MM.1S (cell line): ENCODE measurements at places on chromosomes 13 and 19.

- DNase-seq, result peak; percentile 12
Measured at GRCh38 chr13:50074843-50075242, 59.6 kb downstream of the KCNRG start.

DNA sequence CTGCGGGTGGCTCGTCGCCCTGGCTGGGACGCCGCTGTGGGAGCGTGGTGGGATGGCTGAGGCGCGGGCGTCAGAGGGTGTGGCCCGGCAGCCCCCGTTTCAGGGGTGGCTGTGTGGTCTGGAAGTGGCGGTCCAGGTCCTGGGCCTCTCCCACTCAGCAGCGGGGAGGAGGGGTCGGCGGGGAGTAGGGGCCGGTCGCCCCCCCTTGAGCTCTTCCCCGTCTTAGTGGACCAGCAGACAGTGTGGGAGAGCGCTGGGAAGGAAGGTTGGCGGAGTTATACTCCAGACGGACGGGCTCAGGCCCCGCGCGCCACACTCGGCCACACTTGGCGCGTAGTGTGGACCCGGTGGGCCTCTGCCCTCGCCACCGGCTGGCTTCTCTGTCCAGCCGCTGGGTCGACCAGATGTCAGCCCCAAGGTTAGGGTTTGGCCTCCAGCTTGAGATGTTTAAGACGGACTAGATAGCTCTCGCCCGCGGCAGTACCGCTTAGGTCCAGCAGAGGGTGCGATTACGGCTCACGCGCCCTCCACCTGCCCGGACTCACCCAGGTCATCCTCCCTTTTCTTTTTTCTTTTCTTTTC, 21.7 kb upstream of the ZNF429 start:
- DNase-seq, result no peak

- no peak for DNase-seq
Measured at GRCh38 chr19:42115705-42116104, 16.5 kb downstream of the POU2F2 start.

DNA sequence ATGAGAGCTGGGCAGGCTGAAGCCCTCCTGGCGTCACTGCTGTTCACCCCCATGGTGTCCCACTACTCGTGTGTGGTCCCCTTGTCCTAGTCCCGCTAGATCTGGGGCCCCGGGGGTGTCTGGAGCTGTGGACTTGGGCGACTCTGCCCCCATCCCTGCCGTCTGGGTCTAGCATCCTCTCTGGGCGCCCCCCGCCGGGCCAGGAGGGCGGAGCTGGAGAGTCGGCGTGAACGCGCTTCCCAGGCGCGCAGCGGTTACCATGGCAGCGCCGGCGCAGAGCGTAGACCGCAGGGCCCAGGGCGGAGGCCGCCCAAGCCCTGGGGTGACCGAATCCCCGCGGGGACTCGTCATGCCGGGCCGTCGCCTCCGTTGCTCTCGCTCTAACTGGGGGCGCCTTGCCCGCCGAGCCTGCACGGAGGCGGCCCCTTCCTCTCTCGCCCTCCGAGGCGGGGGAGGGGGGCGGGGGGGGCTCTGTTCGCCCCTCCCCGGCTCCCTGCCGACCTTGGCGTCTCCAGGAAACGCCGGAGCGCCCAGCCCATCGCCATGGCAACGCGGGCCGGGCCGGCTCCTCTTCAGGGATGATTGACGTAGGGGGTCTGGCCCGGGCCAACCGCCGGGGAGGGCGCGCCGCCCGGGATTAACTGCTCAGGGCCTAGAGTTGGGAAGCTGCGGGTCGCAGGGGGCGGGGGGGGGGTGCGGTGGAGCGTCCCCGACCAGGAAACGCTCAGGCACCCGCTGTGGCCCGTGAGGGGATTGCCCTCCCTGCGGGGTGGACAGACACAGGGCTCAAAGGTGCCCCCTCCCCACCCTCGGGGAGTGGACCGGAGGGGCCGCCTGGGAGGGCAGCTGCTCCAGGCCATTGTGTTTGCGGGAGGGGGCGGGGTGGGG, 8.9 kb downstream of the ISYNA1 start:
- DNase-seq, result peak; percentile 77

DNA sequence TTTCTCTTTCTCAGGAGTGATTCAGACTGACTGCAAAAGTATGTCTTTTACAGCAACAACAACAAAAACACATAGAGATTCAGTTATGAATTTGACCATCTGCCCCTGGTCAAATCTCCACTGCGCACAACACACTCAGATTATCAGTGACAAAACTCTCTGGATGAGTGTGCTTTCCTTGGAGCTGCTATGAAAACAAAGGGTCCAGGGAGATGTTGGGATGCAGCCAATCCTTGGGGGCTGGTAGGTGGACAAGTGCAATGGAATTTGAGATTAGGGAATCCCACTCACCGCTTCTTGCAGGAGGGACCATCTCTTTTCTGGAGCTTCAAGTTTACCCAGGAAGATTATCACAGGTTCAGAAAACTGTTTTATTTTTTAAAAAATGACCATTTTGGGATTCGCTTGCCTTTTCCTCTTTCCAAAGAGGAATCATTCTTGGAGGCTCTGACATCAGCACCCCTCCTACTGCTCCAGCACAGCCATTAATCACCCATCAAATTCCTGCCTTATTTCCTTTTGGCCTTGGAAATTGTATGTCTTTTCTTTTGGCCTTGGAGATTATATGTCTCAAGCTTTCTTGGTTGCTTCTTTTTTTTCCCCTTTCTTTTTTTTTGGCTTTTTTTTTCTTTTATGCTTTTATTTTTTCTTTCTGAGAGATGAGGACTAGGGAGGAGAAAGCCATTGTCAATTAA, 311.8 kb downstream of the TSHZ3 start:
- no peak for DNase-seq

GRCh38 chr13:105567951-105568525, 967.4 kb downstream of the EFNB2 start:
- DNase-seq, result no peak

DNA sequence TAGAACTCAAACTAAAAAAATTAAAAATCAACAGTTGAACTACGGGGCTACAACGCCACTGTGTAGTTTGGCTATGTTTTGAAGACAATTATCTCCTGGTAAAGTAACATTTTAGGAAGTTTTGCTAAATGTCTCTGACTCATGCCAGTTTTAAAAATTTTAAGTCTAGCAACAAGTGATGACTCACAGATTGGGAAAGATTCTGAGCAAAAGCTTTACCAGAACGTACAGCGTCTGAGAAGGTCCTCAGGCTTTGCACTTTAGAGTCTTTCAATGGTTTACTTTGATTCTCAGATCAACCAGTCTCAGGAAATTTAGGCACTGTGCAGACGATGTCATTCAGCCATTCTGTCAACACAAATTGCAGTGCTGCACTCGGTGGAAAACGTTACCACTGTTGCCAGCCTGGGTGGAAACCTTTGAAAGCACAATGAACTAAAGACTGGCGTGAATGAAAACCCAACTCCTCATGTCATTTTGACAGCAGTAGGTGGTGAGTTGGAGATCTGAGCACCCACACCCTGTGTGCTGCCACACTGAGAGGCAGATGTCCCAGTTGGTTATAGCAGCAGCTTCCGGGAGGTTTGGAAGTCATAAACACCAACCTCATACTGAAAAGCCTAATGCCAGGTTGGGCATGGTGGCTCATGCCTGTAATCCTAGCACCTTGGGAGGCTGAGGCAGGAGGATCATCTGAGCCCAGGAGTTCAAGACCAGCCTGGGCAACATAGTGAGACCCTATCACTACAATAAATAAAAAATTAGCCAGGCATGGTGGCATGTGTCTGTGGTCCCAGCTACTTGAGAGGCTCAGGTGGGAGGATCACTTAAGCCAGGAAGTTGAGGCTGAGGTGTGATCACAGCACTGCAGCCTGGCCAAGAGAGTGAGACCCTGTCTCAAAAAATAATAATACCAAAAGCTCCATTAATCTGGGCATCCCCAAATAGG, 6.3 kb upstream of the WTIP start:
- no peak for DNase-seq

GRCh38 chr19:32869966-32870573, 503 bp upstream of the SLC7A9 start:
- no peak for DNase-seq

GRCh38 chr19:49142866-49143335, 12.3 kb downstream of the HRC start:
- DNase-seq, result peak; percentile 65

GRCh38 chr19:44010468-44010867, 7.7 kb downstream of the ZNF230 start:
- no peak for DNase-seq

GRCh38 chr13:112601371-112601770, 13.4 kb upstream of the TUBGCP3 start:
- no peak for DNase-seq

DNA sequence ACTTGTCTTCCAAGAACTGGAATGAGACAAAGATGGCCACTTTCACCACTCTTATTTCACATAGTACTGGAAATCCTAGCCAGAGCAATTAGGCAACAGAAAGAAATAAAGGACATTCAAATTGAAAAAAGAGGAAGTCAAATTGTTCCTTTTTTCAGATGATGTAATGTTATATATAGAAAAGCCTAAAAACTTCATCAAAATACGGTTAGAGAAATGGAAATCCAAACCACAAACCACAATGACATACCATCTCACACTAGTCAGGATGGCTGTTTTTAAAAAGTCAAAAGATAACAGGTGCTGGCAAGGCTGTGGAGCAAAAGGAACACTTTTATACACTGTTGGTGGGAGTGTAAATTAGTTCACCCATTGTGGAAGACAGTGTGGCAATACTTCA, 113.3 kb upstream of the SPRY2 start:
- DNase-seq, result peak; percentile 71

DNA sequence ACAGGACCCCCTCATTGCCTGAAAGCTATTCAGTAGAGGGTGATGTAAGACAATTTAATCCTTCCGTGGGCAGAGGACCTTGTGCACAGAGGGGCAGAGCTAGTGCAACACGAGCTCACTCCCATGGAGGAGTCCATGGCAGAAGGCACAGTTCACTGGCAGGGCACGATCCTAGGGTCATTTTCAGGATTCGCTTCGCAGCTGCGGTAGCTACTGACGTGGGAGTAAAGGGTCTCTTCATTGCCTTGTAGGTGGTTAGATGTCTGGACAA, 207.8 kb downstream of the FOXO1 start:
- no peak for DNase-seq

DNA sequence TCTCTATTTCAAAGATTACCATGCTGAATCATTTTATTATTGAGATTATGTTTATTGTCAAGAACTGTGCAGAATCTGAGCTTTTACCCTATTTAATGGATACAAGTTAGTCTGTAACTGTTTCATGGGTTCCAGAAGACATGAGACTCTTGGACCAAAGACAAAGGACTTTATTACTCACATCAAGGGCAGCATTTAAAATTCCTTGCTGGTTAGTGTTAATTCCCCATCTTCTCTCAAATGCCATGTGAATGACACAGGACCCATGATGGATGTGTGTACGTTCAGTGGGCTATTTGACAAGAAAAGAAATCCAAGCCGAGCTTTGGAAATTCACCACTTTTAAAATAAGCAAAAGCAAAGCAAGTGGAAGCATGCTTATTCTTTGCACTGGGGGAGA, 139.9 kb downstream of the PCDH20 start:
- DNase-seq, result no peak

DNA sequence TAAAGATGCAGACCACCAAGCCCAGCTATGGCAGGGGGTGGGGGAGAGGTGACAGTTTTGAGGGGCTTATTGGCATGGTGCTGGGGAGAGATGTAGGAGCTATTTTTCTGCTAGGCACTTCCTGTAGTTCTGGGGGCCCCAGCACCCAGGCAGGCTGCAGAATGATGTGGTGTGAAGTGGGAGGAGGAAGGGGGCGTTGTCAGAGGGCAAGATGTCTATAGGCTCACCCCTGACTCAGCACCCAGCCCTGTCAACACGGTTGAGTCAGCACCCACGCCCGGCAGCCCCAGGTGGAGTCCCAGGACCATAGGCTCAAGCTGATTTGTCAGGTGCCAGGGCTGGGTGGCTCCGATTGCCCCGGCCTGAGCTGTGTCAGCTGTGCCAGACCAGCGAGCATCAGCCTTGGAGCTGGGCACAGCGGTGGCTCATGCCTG, 5.8 kb downstream of the KLF2 start:
- peak; percentile 97 for DNase-seq

DNA sequence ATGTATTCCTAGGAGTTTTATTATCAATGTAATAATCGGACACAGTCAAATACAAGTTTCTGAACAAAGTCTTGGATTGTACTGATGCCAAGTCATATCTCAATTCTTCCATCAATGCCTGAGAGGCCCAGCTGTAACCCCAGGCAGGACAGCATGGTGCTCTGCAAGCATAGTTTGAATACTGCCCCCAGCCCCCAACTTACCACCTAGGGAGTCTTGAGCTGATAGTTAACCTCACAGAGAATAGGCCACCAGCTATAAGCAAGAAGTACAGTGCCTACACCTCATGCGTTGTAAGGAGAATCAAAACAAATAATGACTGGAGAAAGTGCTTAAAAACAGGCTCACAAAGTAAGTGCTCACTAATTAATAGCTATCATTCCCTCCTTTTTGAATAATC, 2.7 kb downstream of the PROSER1 start:
- DNase-seq, result no peak

DNA sequence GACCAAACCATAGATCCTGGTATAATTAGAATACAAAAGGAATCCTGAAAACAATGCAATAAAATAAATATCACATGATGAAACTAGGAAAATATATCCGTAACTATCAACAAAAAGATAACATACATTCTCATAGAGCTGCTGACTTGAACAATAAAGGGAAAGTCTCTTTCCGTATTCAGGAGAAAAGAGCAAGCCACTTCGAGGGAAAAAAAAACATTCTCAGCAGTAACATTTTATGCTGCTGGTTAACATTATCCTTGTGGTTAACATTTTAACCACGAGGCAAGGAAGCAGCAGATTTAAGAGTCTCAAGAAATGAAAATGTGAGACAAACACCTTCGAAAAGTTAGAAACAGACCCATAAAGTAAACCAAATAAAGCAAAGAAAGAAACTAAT, 25.8 kb downstream of the NALCN start:
- DNase-seq, result no peak

GRCh38 chr13:21069561-21070004, 8.2 kb upstream of the LATS2 start:
- DNase-seq, result no peak

- no peak for DNase-seq
Measured at GRCh38 chr19:58117841-58118575, 20.0 kb upstream of the ZSCAN18 start.

GRCh38 chr13:98262292-98262691, 85.2 kb upstream of the RNF113B start:
- no peak for DNase-seq

DNA sequence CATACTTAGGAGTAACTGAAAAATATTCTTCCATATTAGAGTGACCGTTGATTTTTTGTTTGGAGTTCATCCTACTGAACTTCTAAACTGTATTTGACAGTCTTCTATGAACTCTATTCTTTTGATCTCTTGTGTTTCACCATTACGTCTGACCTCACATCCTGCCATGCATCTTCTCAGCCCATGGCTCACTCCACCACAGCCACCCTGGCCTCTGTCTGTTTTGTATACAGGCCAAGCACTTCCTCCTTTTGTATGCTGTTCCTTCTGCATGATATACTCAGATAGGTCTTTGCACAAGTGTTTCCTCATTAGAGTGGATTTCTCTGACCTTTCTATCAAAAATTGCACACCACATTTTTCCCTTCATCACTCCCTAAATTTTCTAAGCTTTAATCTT, 119.9 kb downstream of the MAB21L1 start:
- no peak for DNase-seq

GRCh38 chr13:30739761-30740642, 4.7 kb downstream of the ALOX5AP start:
- DNase-seq, result no peak
